ENCODE measurements at places on chromosomes 6 and 20.

GRCh38 chr6:24426729-24427446, 24.2 kb downstream of the MRS2 start:
- no peak for DNase-seq

DNA sequence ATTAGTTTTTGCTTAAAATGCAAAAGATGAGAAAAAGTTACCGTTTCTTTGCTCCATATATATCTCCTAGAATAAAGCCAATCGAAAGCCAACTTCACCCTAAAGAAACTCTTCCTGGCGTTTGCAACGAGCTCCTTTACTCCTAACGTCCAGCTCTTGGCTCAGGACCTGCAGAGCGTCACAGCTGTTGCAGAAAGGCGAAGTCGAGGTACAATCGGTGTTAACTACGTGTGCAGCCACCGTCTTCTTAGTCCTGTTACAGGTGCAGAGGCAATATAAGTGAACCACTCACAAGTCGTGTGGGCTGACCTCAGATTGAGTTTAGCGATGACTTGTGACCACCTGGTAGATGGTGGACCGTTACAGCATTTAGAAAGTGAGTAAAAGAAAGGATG, 113.1 kb downstream of the TRIM27 start:
- DNase-seq = no peak

DNA sequence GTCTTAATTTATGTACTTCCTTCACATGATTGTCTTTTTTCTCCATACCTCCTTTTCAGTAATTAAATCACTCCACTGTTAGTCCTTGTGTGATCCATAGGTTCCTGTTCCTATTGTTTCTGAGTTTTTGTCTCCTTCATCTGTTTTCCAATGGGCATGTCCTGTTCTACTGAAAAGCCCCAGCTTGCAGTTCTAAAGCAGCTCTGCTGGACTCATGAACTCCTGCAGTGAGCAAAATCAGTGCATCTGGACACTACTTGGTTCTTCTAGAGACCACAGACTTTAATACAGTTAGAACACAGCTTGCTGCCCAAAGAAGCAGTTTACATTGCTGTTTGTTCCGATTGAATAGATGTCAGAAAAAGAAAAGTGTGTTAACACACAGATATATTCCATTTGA, 593.3 kb upstream of the HS3ST5 start:
- no peak for DNase-seq

DNA sequence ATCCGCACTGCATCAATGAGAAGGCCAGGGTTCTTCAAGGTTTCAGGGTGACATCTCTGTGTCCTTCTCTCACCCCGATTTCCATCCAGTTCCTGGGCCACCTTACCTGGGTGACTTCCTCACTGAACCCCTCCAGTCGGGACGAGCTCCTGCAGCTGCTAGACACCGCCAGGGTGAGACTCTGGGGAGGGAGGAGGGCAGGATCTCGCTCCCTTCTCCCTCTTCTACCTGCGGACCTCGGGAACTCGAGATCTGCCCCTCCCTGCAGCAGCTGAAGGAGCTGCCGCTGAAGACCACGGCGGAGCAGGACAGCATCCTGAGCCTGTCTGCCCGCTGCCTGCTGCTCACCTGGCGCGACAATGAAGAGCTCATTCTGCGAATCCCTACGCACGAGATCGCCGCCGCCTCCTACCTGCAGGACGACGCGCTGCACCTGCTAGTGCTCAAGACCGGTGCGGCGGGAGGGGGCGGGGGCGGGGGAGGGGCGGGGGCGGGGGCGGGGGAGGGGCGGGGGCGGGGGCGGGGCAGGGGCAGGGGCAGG, 7.5 kb downstream of the CCM2L start:
- DNase-seq = peak; percentile 6

DNA sequence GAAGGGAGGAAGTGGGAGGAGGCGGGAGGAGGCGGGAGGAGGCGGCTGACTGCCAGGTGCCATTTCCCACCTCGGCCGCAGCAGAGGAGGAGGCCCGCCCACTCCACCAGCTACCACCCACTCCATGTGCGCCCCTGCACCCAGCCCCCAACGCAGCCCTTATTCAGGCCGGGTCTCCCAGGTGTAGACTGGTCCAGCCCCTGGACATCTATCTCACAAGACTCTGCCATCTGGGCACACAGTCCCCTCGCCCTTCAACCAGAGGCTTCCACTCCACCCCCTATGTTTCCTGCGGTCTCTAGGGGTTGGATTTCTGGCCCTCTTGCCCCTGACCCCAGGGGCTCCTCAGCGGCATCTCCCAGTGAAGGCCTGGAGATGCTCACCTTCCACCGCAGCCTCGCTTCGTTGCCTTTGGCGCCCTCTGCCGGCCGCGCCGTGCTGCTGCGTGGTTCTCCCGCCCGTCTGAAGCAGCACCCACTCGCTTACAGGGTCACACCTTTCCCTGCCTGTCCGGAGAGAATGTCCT, 32.6 kb upstream of the FAM83D start:
- DNase-seq = peak; percentile 63

DNA sequence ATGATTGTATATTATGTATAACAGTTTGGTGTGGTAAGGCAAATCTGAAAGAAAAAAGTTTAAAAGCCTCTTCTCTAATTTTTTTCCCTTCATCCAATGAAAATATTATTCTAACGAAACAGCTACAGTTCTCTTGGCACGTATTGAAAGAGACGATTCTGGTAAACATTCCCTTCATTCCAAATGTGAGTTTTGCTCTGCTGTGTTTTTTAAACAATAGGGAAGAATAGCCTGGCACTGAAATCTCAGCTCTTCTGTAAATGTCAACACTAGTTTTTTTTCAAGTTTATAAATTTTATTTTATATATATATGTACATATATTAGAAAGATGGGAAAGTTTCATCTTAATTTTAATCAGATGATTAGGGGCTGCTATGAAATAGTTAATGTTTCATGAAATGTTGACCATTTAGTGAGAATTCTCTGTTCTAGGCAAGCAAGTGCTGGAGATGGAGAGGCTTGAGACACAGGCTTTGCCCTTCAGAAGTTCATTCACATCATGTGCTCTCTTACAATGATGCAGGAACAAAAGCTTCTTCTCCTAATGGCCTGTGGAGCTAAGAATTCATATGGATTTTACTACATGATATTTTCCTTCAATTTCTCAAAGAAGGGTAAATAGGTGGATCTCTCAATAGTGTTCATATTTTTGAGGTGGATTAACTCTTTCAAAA, 4.1 kb downstream of the PAQR8 start:
- DNase-seq = no peak

DNA sequence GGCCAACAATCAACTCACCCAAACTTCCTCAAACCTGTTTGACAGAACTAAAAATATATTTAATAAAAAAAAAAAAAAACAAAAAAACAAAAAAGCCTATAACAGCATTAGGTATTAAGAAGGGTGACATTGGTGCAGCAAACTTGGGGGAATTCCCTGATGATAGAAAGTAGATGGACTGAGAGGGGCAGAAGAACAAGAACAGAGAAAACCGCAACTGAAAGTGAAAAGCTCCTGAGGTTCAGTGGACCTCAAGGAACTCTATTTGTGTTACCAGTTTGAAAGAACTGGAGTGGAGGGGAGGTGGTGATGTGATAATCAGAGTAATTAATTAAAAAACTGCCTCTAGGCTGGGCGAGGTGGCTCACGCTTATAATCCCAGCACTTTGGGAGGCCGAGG, 53.8 kb downstream of the MACROD2 start:
- no peak for DNase-seq

DNA sequence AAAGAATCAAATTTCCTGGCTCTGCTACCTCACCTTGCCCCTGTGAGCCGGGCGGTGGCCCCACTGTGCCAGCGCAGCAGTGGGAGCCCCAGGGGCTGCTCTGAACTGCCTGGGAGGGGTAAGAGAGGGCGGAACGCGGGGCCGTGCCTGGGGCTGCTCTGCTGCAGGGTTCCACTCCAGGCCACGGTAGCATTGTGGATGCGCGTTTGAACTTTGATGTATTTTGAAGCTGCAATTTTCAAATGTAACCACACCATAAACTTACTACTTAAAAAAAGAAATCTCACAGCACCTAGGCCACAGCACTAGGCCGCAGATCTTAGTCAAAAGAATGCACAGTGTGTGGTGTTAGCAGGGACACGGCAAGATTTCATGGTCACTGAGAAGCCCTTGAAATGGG, 57.5 kb downstream of the PRDM1 start:
- DNase-seq = no peak

DNA sequence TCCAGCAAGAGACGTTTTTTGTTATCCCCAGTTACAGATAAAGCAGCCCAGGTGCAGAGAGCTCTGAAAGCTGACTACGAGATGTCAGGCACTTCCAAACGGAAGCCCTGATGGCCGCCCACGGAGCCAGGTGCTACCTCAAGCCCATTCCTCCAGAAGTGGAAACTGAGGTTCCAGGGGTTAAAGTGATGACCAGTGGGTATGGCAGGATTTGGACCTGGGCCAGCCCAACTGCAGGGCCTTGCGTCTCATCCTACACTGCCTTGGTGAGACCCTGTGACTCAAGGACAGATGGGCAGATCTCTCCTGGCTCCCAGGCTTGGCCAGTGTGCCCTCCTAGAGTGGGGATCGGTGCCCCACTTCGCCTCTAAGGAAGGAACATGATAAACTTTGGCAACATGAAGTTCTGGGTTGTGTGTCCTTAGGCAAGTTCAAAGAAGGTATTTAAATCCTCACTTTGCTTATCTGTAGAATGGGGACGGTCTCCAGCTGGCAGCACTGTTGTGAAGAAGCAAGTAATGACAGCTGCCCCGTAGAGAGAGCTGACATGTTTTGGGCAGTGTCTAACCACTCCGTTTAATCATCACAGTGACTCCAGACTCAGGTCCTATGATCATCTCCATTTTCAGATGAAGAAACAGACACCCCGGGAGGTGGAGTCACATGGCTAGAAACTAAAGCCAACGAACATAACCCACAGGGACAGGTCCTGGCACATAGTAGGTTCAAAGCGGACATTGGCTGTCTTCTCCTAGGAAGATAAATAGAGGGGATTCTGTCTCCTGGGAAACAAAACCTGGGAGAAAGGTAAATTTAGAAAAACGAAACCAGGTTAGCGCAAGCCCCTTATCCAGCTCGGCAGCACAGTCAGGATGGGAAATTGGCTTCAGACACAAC, 34.4 kb upstream of the CDH22 start:
- DNase-seq = no peak

GRCh38 chr20:1287306-1287705, 21.2 kb downstream of the SNPH start:
- no peak for DNase-seq

DNA sequence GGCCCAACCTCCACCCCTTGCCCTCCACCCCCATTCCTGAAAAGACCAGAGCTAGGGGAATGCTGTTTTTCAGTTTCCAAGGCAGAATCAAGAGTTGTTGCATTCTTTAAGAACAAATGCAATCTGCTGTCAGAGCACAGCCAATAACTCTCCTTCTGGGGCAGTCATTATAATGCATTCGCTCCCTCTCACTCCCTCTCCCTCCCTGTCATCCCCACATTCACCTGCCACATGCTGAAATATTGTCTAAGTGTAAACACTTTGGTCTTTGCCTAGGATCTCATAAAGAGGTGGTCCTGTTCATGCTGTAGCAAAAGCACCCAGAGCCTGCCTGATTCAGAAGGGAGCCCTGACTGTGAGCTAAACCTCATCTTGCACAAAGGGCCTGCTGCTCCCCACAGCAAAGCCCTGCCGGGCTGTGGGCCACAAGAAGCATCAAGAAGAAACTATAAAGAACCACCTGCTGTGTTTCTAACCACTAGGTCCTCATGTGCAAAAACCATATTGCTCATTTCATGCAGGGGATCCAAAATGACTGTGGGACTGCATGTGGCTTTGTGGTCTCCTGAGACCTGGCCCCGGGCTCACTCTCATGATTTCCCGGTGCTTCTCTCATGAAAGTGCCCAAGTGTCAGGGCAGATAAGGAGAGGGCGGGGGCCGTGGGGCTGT, 85.6 kb downstream of the GPR6 start:
- DNase-seq = no peak

- DNase-seq = no peak
These were observed 34.9 kb upstream of the RALGAPA2 start for GRCh38 chr20:20747298-20747697.

- no peak for DNase-seq
These were observed 29.6 kb downstream of the TAB2 start for GRCh38 chr6:149347067-149347466.

GRCh38 chr6:157759028-157759427, 64.0 kb upstream of the SNX9 start:
- DNase-seq = no peak

DNA sequence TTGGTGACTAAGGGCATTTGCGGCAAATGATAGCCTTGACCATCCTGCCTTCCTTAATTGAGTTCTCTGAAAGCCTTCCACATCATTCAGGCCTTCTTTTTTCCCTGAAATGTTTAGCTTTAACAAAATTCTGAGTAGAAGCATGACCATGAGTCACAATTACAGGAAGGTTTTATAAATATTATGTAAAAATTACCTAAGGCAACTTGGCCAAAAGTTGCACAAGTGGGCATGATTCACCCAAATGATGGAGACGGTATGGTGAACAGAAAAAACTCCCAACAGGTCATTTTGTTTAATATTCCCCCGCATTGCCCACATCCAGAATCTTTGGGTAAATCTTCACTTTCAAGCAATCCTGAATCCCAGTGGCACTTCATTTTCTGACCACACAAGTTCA, 37.0 kb downstream of the MC3R start:
- DNase-seq = no peak

DNA sequence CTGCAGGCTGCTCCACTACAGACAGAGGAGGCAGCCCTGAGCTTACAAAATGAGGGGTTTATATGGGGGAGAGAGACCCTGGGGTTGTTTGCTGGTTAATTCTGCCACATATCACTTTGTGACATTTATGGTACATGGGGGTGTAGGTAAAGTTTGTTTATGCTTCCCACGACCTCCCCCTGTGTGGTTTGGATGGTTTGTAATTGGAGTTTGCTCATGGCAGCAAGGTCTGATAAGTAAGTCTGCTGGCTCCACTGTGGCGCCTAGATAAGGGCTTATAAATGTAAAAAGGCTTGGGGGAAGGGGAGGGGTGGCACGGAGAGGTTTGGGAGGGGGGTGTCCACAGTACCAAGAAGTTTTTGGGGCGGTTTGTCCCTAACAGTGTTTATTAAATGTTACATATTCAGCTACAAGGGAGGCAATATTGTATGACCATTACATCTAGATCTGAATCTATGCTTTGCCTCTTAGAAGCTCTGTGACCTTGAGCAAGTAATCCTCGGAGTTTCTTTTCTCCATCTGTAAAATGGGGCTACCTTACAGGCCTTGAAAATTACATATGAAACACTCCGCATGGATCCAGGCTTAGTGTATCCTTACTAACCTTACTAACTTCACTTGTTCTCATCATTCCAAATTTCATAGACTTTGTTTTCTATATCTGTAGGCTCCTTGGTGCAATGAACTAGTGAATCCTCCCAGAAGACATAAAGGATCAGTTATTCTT, 204.8 kb upstream of the NOX3 start:
- no peak for DNase-seq

- DNase-seq = no peak
These were observed 20.3 kb downstream of the CYB5R4 start for GRCh38 chr6:83879746-83880145.

GRCh38 chr6:7140631-7141378, 33.0 kb downstream of the RREB1 start:
- peak; percentile 59 for DNase-seq
